Renal cortical epithelial cell (primary cell): ENCODE measurements at places on chromosomes 2 and 18. TPM values are rescaled to one million over a fixed set of nuclear protein-coding genes. Genes with fewer than 3 reads are reported as not detected.

LIMS3 gene
- total RNA-seq: 7.5 TPM in 1 of 2 replicates, not detected in the other

TBR1 gene
- total RNA-seq: under 0.01 TPM in 1 of 2 replicates, not detected in the other

CHST9 gene
- 4.5 and 44.3 TPM in 2 replicates for total RNA-seq

EPG5 gene
- 21.9 and 44.0 TPM in 2 replicates for total RNA-seq

IL1R2 gene
- 0.89 and 23.4 TPM in 2 replicates for total RNA-seq
